ENCODE measurements at places on chromosomes 1 and 21.

- no peak for DNase-seq
These were observed 16.4 kb downstream of the PBX1 start for GRCh38 chr1:164575356-164575886.

DNA sequence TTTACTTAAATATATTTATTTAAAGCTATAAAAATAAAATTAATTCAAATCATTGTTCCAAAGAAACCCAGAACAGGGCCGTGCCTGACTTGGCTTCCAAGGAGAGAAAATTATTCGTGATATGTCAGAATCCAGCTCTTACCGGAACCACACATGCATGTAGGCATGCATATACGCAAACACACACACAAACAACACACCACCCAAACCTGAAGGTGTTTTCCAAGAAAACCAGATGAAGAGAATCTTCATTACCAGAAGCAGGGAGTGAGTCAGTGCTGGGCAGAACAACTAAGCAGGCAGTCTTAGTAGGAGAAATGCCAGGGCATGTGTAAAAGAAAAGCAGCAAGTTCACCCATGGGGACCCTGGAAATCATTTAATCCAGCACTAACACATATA, 432.0 kb upstream of the BEND5 start:
- no peak for DNase-seq

GRCh38 chr1:20224546-20224945, 38.2 kb upstream of the PLA2G2C start:
- DNase-seq: no peak

- DNase-seq: peak; percentile 80
These were observed at the start of gene SYT2 for GRCh38 chr1:202710070-202711045. SYT2 (minus strand) TSS chr1:202710454; CDS start chr1:202605772, 104,682 bp downstream.

- DNase-seq: no peak
These were observed 184.0 kb downstream of the CDC7 start for GRCh38 chr1:91684481-91685196.

- DNase-seq: no peak
These were observed 10.3 kb downstream of the LIX1L start for GRCh38 chr1:145947551-145947950.

DNA sequence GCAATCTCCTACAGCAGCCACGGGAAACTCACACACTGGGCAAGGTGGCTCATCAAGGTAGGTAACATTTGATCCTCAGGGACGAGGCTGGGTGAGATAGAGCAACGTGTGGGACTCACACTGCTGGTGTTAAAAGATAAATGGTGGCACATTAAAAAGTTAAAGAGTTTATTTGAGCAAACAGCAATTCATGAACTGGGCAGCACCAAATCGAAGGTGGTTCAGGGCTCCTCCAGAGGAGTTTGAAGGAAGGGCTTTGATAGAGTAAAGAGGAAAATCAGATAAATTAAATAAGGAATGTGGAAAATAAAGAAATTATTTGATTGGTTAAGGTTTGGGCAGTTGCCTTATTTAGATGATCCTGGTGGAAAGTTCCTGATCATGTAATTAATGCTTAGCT, 23.6 kb upstream of the TMEM51 start:
- no peak for DNase-seq

DNA sequence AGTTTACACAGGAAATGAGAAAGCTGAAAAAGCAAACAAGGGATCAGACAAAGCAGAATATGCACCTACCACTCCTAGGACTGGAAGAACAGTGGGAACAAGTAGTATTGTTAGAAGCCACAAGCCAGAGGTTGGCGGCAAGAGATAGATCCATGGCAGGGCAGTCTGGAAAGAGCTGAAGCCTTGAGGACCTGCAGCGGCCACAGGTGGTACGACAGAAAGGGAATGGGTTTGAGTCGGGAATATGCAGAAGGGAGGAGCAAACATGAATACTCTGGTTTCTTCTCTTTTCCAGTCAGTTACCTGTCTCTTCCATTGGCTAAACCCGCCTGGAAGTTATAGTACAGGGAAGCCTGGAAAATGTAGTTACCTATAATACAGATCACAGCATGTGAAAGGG, 3.9 kb upstream of the PCNX2 start:
- no peak for DNase-seq

- no peak for DNase-seq
These were observed 440.9 kb upstream of the ZRANB2 start for GRCh38 chr1:71521655-71522264.

- DNase-seq: no peak
These were observed 777.3 kb downstream of the LTN1 start for GRCh38 chr21:28215214-28215954.

- no peak for DNase-seq
These were observed 31.7 kb upstream of the CLDN14 start for GRCh38 chr21:36511484-36512220.

GRCh38 chr1:93331412-93331811, 14.3 kb upstream of the DR1 start:
- no peak for DNase-seq

DNA sequence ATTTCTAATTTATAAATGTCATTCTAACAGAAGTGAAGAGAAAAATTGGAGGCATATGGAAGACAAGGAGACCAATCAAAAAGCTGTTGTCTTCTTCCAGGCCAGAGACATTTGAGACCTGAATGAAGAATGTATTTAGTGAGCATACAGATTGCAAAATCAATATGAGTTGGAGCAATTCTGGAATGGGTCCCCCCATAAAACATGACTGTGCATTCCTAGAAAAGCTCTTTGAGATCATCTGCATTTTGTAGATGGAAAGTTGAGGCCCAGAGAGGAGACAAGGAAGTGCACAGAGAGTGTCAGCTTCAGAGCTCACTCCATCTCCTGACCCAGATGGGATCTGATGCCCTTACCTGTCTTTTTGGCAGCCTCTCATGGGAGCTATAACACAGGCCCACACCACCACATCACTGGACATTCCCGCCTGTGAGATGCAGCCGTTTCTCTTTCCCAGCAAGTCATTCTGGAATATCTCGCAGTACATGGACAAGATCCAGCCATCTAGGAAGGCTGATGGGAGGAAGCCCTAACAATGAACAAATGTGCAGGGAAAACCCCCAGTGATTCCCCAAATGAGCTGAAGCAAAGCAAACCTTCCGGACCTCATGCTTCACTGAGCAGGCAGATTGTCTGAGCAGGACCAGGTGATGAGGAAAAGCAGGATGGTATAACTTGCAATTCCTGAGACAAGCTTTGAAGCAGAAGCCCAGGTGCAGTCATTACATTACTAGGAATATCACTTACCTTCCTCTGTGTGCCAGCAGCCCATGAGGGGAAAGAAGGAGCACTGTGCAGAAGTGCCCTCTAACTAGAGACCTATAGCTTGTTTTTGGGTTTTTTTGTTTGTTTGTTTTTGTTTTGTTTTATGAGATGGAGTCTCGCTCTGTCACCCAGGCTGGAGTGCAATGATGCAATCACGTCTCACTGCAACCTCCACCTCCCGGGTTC, 445.6 kb downstream of the PLPP3 start:
- no peak for DNase-seq

GRCh38 chr1:29251164-29252124, 15.1 kb downstream of the PTPRU start:
- DNase-seq: no peak

GRCh38 chr21:43632373-43632905, 26.8 kb downstream of the HSF2BP start:
- no peak for DNase-seq

DNA sequence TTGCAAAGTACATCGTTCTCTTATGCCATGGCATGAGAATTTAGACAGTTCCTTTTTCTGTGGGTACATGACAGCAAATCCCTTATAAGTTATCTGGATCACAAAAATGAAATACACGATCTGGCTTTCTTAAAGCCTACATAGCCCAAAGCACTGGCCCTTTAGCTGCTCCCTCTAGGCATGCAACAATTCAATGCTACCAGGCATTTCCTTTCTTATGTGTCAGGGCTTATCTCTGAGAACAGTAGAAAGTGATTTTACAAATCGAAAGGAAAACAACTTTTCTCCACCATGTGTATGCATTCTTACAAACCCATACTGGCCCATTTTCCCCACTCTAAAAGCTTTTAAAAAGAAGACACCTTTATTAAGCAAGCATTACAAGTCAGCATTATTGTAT, 139.7 kb downstream of the GRIK1 start:
- no peak for DNase-seq

- DNase-seq: no peak
These were observed 3.7 kb downstream of the CCDC24 start for GRCh38 chr1:43994794-43995790.

DNA sequence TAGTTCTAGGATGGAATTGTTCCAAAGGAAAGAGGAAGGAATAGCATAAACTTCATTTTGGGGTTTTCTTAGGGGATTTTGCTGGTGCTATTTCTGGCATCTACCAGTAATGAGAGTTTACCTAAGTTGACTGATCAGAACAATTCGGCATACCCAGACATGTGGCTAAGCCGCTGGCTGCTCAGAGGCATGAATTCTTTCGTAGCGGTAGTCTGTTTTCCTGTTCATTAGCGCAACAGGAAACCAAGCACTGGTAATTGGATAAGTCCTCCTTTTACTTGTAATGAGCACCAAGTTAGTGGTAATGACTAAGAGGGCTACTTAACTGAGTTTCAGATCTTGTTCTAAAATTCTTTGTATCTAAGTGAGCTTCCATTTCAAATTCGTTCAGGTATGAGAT, 38.6 kb downstream of the C21orf91 start:
- DNase-seq: no peak

- DNase-seq: no peak
These were observed 44.6 kb downstream of the RASSF5 start for GRCh38 chr1:206551986-206552326.

DNA sequence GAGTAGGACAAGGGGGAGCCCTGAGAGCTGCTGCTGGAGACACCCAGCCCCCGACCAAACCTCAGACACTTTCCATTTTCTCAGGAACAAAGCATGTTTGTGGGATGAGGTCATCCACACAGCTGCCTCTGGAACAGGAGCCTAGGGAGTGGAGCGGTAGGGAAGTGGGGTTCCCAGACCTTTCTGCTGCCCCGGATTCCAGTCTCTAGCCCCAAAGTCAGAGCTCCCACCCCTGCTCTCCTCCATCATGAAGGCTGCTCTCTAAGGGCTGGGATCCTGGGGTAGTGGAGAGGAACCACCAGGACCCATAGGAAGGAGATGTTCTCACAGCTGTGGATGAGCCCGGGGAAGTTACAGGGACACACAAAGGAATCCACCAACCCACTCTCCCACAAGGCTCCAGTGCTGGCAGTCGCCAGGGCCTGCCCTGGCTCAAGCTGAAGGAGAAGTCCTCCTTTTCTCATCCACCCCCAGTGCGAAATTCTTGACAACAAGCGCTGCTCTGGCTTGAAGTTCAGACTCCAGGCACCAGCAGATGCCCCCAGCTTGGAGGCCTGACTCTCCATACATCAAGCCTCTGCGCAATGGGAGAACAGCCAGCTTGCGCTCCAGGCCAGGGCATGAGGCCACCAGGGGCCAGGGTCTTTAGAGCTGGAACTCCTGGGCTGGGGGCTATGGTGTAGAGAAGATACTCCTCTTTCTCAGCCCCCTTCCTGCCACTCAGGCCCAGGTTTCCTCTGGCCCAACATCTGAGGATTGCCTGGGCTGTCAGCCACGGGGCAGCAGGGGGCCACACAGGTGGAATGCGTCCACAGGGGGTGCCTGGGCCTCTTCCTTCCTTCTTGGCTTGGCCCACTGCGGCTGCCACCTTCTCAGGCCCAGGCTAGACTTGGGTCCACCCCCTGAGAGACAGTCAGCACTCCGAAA, 4.5 kb downstream of the FHL3 start:
- no peak for DNase-seq

- no peak for DNase-seq
These were observed 200.8 kb upstream of the TMEM51 start for GRCh38 chr1:14952626-14953314.

DNA sequence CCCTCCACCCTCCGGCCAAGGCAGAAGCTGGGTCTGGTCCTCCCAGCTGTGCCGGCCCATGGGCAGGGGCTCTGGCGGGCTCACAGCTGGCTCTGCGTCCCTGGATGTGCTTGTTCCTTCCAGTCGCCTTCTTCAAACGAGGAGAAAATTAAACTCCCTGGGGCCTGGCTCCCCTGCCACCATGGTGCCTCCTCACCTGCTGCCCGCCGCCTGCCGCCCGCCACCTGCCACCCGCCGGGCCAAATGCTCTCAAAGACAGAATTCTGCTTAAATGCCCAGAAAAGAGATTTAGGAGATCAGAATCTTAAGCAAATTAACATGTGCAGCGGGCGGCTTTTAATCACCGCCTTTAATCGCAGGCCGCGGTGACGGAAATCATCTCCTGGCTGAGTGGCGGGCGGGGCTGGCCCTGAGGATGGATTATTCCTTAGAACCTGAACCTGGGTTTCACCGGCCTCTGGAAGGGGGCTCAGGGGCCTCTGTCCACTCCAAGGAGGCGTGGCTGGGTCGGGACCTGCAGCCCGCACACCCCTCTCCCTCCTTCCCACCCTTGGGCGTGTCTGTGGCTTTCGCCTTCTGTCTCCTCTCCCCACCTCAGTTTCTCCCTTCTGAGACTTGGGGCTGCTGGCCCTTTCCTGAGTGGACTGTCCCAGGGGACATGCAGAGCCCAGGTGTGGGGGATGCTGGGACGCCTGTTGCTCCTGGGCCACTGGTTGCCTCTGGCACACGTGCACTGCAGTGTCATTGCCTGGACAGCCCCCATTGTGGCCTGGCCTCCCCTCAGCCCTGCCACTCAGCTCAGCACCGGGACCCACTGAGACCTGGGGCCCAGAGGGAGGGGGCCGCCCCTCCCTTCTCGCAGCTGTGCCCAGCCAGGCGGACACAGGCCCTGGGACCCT, 10.5 kb upstream of the PLCH2 start:
- DNase-seq: no peak

DNA sequence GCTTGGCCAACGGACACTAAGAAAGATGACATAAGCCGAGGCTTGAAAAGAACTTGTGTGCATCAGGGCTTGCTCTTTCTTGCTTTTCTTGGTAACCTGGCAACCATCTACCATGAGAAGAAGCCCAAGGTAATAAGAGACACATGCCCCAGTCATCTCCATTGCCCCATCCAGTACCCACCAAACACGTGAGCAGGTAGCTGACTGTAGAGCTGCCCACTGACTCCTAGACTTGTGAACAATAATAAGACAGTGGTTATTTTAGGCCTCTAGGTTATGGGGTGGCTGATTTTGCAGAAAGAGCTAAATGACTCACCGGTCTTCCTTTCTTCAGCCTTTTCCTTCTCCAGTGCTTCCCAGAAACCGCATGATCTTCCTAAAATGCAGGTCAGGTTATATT, 105.0 kb upstream of the JUN start:
- no peak for DNase-seq

DNA sequence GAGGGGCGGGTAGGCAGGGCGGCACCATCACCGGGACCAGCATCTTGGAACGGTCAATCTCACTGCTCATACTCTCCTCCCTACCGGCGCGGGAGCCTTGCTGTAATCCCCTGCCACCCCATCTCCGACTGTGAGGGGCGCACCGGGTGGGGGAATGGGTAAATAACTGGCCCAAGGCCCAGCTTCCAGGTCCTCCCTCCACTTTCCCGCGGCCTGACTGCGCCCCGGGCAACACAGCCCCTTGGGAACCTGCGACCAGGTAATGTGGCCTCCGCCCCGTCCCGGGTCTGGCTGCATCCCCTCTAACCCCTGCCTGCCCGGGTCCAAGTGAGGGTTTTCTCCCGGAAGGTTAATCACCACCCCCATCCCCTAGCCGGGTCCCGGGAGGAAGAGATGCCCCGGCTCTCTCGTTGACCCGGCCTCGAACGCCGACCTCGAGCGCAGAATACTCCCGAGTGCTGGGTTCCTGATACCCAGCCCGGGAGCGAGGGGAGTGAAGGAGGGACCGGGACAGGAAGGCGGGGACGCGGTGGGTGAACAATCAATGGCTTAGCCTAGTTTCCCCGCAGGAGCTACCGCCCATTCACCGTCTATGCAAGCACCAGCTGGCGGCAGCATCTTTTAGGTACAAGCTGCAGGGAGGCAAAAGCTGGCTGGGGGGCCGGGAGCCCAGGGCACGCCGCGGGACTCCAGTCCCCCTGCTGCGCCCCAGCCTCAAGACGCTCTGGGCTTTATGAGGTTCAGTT, 5.9 kb upstream of the LHX9 start:
- no peak for DNase-seq
